Central memory CD8-positive, alpha-beta T cell (primary cell): ENCODE measurements at places on chromosomes 7 and 10.

DNA sequence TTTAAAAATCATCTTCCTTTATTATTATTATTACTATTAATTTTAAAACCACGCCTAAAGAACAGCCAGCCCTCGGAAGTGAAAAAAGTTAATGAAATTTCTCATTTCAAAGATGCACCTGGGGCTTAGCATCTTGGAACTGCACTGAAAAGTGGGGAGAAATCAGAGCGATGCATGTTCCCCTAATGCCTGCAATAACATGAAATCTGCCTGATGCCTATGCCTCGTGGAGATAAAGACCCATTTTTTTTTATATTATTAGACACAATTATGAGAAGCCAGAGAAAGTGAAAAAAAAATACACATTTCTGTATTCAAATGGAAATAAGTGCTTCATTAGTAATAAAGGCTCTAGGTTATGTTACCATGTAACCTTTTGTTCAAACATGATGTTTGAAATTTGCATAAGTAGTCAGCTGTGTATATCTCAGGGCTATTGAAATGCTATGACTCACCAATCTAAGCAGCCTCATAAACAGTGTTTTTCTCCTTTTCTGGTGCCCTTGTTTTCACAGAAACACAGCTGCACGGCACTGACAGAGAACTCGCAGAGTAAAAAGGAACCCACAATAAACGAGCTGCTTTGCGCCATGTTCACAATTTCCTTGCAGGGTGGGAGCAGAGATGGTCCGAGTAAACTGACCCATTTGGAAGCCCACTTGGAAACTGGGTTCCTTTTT lies 175.8 kb upstream of the PRKCQ start:
- DNase-seq, result no peak

- no peak for DNase-seq
Observed at GRCh38 chr10:128846927-128847326, 620.1 kb upstream of the MGMT start.

- DNase-seq, result no peak
Observed at GRCh38 chr7:159128767-159129166, 15.9 kb downstream of the VIPR2 start.

DNA sequence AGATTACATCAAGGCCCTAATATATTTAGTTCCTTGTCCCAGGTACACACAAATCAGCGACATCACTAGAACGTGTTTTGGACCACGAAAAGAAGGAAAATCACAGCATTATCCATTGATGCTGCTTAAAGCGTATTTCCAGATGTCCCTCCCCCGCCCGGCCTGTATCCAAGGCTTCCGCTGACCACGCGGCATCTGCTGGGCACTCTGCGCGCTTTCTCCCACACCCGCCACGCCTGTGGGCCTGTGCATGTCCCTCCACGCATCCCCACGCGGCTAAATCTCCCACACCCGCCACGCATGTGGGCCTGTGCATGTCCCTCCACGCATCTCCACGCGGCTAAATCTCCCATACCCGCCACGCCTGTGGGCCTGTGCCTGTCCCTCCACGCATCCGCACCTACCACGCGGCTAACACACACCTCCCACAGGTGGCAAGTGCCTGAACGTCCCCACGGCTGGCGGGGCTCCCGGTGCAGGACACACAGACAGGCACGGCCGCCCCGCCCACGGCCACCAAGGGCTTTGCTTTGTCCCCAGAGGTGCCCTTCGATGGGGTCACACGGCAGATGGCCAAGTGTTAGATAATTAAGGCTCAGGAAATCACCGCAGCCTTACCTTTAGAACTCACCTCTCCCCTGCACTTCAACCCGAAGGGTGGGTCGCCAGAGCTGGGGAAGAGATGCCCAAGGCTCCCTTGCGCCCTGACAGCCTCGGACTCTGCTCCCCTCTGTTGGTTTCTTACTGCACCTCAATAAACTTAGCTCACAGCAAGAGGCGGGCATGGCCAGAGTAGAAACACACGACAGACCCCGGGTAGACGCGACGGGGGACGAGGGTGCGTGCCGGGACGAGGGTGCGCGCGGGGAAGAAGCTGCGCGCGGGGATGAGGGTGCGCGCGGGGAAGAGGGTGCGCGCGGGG lies 49.5 kb downstream of the DIP2C start:
- DNase-seq, result no peak

DNA sequence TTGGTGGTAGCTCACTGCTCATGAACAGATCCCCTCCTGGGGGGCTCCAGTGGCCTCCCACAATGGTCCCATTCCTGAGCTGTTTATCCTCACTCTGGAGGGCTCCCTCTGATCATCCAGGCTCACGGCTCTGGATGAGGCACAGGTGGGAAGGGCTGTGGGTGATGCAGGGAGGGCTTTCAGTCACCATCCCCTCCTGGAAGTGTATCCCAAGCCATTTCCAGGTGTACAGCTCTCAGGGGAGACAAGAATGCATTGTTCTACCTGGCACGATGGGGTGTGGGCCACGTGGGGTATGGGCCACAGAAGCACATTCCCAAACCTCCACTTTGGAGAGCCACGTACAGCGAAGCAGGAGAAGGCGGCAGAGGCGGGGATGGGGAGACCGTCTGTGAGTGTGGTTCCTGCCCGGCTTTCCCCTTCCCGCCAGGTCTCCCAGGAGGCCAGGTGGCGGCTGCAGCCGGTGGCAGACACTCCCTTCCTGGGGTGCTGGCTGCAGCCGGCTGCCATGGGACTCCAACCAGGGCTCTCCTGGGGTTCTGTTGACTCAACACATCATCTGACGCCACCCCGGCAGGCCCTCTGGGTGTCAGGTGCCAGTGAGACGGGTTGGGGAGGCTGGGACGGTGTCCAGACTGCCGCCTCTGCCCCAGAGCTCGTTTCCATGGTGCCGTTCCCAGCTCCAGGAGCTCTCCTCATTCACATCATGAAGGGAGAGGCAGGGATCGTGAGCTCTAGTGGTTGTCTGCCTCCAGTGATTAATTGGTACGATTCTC lies 169.7 kb upstream of the RHEB start:
- no peak for DNase-seq
